ENCODE measurements at places on chromosomes 1 and 21.

GRCh38 chr1:13687151-13687715 lies 12.8 kb upstream of the PRDM2 start:
- no peak for DNase-seq

DNA sequence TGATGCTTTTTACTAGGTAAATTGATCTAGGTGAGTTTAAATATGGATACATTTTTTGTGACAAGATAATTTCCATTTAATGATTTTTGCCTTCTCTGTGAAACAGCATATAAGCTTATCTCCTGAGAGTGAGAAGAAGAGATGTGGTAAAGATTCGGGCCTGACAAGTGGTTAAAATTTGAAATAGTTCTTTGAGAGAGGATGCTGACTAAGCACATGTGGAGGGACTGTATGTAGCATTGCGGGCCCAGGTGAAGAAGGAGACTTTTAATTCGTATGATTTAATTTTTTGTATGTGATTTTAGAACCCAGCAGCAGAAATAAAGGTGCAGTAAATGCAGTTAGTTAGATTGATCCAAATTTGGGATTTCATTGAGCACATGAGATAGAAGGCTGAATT lies 51.9 kb downstream of the RPRD2 start:
- no peak for DNase-seq

- DNase-seq, result no peak
Measured at GRCh38 chr1:100852976-100853375, 41.7 kb downstream of the EXTL2 start.

- no peak for DNase-seq
Measured at GRCh38 chr1:187390215-187390818, 561.6 kb downstream of the PLA2G4A start.

DNA sequence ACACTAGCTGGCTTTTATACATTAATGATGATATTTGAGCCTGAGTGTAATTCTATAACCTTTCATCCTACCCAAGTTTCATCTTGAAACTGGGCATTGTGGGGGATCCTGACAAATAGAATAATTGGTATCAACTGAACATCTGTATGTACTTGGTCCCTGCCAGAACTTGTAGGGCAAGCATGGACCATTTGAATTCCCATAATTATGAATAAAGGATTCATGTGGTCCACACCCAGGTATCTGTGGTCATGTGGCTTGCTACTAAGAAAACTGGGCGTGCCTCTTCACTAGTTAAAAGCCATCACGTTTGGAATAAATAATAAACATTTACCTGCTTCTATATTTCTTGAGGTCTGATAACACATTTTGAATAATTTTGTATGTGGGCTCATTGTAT lies 20.6 kb upstream of the VTCN1 start:
- DNase-seq, result no peak

DNA sequence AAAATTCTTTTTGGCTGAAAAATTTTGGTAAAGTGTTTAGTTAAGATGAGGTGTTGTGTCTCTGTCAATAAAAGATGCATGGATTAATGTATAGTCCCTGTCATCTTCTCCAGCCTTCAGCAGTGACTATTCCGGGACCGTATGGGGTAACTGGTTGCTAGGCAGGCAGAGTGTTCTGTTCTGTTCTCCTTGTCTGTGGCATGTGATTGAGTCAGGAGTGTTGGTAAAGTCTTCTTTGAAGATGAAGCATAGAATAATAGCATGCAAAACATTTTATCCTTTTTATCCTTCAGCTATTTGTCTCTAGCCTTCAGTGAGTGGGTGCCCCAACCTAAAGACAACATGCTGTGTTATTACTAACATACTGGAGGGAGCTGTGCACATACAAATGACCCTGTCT lies 74.6 kb downstream of the RGL1 start:
- no peak for DNase-seq

- no peak for DNase-seq
Measured at GRCh38 chr1:9135073-9135836, 6.4 kb upstream of the GPR157 start.

DNA sequence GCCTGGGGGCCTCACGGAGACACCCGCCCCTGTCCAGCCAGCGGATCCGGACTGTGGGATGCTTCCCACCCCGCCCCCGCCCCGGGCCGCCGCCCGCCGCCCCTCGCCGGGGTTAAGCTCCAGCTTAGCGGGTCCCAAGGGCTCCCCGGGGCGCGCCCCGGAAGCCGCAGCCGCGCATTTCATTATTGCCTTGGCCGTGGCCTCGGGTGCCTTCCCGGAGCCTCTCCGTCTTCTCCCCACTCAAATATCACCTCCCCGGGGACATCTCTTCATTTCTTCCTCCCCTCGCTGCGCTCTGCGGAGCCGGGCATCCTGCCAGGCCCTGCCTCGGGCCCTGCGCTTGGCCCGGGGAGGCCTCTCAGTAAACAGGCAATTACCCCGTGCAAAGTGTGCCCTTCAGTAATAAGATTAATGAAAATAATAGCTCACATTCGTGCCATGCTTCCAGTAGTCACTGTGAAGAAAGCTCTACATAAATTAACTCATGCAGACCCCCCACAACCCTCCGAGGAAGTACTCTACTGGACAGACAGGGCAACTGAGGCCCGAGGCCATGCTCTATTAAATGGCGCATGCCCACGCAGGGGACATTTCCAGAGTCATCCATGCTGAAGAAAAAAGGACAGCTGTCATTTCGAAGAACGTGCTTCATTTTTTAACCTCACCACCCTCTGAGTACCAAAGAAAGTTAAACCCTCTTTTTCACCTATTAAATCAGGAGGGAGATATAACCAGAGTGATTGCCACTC lies 49.9 kb upstream of the LAPTM5 start:
- DNase-seq, result no peak

DNA sequence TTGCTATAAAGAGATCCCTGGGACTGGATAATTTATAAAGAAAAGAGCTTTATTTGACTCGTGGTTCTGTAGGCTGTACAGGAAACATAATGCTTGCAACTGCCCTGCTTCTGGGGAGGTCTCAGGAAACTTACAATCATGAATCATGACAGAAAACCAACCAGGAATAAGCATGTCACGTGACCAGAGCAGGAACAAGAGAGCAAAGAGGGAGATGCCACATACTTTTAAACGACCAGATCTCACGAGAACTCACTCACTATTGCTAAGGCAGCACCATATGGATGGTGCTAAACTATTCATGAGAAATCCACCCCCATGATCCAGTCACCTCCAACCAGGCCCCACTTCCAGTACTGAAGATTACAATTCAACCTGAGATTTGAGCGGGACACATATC lies 49.8 kb upstream of the RCC1 start:
- DNase-seq, result no peak

GRCh38 chr1:172887162-172887561 lies 163.6 kb downstream of the TNFSF18 start:
- DNase-seq, result no peak

- DNase-seq, result no peak
Measured at GRCh38 chr1:221117548-221117951, 238.3 kb downstream of the HLX start.

DNA sequence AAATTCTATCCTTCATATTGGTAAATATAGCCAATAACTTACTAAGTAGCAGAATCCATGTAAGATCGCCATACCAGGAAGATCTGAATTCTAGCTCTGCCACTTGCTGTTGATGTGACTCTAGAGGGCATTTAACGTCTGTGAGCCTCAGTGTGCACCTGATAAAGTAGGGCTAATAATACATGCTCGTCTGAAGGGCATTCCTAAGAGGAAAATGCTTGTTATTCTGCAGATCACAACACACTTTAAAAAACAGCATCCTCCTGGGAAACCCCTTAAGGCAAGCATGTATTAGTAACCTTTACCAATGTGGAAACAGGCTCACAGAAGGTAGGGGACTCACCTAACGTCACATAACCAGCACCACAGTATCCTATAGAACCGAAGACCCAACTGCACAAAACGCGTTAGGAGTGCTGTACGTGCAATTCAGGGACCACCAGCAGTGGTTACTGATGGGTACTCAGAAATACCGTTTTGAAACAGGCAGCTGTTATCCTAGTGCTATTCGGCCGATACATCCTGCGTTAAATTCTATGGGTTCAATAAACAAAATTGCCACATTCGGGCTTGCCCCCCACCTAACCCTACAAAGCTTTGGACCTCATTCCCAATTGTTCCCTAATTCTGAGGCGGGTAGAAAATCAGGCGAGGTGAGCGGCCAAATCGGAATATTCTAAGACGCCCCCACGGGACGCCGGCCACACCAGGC lies 758 bp downstream of the DEPDC1 start:
- DNase-seq, result no peak

DNA sequence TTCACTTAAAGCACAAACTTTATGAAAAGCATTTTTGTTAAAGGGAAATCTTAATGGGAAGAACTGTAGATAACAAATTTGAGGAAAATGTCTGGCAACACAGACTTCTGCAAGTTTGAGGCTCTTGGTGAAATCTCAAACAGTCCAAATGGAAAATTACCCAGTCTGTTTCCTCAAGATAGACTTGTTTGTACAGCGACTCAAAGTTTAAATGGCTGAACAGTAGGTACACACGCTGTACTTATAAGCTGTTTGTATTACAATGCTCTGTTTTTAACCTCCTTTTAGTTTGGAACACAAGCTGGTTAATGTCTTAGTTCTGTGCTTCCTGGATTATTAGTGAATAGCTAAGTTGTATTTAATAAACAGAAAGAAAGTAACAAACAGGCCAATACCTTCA lies 217.1 kb downstream of the NFIA start:
- no peak for DNase-seq

DNA sequence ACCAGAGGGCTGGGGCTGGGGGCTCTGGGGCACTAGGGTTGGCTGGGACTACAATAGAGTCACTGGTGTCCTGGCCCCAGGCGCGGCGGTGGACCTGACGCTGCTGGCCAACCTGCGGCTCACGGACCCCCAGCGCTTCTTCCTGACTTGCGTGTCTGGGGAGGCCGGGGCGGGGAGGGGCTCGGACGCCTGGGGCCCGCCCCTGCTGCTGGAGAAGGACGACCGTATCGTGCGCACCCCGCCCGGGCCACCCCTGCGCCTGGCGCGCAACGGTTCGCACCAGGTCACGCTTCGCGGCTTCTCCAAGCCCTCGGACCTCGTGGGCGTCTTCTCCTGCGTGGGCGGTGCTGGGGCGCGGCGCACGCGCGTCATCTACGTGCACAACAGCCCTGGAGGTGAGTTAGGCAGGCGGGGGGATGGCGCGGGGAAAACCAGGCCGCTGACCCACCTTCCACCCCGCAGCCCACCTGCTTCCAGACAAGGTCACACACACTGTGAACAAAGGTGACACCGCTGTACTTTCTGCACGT lies 4.1 kb downstream of the TIE1 start:
- DNase-seq, result no peak

DNA sequence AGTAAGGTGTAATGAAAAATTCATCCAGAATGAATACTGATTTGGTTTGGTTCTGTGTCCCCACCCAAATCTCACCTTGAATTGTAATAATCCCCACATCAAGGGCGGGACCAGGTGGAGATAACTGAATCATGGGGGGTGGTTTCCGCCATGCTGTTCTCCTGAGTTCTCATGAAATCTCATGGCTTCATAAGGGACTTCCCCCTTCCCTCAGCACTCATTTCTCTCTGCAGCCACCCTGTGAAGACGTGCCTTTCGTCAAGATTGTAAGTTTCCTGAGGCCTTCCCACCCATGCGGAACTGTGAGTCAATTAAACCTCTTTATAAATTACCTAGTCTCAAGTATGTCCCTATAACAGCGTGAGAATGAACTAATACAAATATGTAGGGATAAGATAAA lies 5.5 kb upstream of the SYNJ1 start:
- DNase-seq, result no peak

DNA sequence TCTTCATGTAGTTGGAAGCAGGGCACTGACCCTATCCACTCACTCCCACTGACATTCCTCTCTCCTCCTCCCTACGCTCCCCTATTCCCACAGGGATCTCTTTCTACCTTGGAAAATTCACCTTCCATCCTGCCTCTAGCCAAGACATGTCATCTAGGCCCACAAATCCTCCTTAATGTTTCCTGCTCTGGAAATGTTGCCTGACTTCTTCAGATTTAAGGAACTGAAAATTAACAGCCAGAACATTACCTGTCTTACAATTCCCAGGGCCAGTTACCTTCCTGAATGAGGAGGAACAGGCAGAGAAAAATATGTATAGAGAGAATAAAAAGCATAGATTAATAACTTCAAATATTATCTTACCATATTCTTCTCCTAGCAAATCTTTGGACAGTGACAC lies 147.3 kb downstream of the MRPL39 start:
- no peak for DNase-seq

GRCh38 chr1:214248311-214249085 lies 32.5 kb upstream of the SMYD2 start:
- DNase-seq, result no peak

GRCh38 chr1:115062542-115063004 lies 26.7 kb downstream of the TSPAN2 start:
- peak; percentile 95 for DNase-seq
